Suppressor macrophage treated with lipopolysaccharide for 4 hours (primary cell): ENCODE measurements at places on chromosomes 1 and 21.
A peak's percentile ranks its signal among the peaks of the same experiment; 100 is the strongest.

- DNase-seq: no peak
Observed at GRCh38 chr1:30327370-30328099, 395.9 kb downstream of the MATN1 start.

- DNase-seq: peak; percentile 49
Observed at GRCh38 chr1:235763962-235764361, 102.7 kb downstream of the LYST start.

DNA sequence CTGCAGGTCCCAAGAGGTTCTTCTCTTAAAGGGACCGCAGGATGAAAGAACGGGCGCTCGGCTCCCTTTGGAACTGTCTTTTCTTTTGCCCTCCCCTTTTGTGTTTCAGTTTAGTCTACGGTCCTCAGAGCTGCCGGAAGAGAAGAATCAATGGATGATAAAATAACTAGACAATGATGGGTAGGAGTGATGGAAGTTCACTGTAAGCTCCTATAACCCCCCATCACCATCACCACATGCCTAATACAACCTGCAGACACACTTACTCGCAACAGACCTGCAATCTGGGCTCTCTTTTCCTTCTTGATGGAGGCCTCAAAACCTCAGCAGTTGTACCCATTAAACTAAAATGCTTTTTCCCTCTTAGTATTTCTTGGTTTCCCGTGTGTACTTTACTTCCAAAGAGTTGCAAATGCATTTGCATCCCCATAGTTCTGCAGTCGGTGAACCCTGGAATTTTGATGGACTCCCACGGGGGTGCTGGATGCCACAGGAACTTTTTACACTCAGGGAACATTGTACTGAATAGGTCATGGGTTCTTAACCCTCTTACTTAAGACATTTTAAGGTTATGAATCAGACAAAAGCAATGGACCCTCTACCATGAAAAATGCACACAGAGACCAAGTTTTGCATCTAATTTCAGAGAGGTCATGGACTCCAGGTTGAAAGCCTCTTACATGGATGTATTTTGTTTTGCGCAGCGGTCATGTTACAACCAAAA lies 633 bp upstream of the RFX5 start:
- DNase-seq: no peak

- no peak for DNase-seq
Observed at GRCh38 chr1:210372931-210373627, 44.4 kb downstream of the HHAT start.

GRCh38 chr1:156430303-156430702 lies 61.3 kb downstream of the RHBG start:
- DNase-seq: no peak

GRCh38 chr1:24047110-24047477 lies 64.8 kb downstream of the MYOM3 start:
- peak; percentile 12 for DNase-seq

DNA sequence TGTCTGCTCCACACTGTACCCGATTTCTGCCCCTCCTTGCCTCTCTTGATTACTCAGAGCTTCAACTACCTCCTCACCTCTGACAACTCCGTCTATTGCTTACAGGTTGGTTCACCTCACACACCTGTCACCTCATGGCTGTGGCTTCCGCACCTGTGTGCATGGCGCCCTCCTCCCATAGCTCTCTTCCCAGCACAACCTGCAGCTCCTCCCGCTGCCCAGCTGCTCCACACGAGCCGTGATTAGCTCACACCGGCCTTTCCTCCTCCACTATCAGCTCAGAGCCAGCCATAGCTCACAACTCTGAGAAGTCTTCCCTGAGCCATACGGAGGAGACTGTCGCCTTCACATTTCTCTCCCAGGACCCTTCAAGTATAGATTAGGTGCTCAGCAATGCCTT lies 67.5 kb downstream of the GNG4 start:
- DNase-seq: no peak

GRCh38 chr1:40773748-40774265 lies 9.8 kb upstream of the KCNQ4 start:
- DNase-seq: no peak

DNA sequence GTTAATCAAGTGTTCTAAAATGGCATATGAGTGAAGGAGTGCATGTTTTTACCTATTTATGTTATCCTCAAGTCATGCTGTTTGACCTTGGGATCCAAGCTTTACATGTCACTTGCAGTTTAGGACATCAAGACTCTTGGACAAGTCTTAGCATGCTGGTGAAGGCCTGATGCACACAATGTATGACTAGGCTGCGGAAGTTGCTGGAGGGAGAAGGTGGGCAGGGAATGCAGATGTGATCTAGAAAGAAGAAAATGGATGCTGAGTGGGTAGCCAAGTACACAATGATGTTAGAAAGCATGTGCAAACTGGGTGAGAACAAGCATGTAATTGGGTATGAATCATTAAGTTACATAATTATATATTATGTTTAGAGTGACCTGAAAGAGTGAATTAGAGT lies 301.8 kb downstream of the BRINP2 start:
- DNase-seq: no peak

DNA sequence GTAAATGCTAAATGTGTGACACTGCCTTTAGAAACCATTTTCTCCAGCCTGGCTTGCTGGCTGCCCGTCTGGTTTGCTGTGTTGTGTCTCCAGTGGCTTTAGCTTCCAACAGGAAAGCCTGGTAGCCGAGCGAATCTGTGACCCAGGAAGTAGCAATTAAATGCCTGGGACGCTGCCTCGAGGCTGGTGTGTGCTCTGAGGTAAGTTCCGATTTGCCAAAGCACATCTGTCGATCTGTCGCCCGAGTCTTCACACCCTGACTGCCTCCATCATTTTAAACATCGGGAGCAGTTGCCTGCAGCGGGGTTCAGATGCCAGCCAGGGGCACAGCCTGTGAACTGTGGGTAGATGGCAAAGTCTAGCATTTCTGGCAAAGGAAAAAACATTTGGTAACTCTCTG lies 2.2 kb downstream of the MIB2 start:
- DNase-seq: no peak

DNA sequence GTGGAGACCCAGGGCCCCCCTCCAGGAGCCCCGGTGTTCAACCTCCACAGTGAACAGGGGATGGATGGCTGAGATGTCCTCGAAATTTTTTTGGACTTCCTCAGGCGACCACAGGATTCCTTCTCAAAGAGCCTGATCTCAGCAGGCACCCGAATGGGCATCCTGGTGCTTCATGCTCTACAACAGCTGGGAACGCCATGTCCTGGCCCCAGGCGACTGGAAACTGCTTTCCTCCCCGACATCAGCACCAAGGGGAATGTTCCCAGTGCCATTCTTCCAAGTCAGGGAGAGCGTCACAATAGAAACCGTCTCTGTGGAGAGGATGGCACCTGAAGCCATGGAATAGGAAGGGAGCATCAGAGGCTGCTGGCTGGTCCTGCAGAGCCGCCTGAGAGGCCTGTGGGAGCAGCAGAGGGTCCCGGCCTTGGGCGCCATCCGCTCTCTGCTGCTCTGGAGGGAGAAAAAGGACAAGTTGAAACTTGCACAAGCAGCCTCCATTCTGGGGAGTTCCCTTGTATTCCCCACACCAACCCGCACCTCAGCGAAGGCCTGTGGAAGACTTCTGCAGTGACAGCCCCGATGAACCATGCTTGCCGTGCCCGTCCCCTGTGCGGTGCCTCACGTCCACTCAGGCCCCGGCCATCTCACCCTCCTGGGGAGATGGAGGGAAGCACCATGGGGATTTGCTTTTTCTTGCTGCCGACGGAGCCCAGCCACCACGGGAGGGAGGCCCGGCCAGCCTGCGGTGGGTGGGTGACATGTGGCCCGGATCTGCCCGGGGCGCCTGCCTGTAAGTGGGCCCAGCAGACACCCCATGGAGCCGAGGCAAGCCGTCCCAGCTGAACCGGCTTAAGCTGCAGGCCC lies 2.3 kb upstream of the ADARB1 start:
- no peak for DNase-seq

GRCh38 chr1:31133368-31133767 lies 67.9 kb upstream of the PUM1 start:
- no peak for DNase-seq

- no peak for DNase-seq
Observed at GRCh38 chr1:53069265-53069662, 7.3 kb downstream of the PODN start.

DNA sequence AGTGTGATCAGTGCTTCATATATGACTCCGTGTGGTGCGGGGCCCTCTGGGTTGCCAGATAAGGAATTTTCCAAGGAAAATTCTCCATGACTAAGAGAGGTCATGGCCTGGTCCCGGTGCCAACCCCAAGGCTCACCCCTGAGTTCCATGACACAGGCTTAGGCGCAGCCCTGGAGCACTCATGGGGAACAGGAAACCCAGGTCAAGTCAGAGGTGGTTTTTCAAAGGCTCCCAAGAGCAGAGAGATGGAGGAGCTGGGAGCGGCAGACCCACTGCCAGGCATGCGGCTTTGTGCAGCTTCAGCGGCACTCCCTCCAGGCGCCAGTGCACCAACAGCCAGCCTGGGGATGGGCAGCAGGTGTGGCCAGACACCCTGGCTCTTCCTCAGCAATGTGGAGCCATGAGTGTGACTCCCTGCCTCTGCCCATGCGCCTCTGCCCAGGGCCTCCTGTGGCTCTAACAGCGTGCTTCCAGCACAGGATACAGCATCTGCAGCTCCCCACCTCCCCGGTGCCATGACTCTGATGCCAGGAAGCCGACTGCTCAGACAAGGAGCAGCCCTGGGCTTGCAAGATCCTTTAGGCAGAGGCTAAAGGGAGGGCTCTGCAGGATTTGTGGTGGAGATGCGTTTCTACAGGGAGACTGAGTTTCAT lies 47.3 kb downstream of the GPR161 start:
- DNase-seq: no peak

DNA sequence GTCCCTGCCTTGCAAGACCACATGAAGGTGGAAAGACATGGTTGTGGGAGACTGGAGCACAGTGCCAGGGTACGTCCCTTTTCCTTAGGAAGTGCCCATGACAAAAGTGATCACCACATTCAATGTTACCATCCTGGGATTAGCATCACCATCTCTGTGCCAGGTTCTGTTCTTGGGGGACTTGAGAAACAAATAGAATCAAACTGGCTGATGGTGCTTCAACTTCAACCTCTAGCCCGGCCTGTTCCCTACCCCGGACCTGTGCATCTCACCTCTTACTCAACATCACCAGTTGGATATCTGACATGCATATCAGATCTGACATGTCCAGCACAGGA lies 153.3 kb downstream of the GRIK3 start:
- DNase-seq: no peak

DNA sequence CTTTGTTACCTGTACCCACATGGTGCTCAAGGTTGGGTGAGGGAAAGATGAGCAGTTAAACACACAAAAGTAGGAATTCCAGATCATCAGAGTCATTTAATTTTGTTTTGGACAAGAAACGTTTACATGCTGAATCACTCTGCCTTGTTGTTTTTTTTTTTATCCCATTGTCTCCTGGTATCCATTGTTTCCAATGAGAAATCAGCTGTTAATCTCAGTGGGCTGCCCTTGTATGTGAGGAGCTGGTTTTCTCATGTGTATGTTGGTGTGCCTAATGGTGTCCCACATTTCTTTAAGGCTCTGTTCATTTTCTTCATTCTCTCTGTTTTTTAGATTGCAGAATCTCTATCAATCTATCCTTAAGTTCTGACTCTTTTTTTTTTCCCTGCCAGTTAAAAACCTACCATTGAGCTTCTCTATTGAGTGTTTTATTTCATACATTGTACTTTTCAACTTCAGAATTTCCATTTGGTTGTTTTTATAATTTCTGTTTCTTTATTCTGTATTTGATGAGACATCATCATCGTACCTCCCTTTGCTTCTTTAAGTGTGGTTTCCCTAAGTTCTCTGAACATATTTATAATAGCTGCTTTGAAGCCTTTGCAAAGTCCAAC lies 8.8 kb upstream of the OBSCN start:
- no peak for DNase-seq

GRCh38 chr1:107782217-107782845 lies 182.6 kb downstream of the VAV3 start:
- peak; percentile 82 for DNase-seq

DNA sequence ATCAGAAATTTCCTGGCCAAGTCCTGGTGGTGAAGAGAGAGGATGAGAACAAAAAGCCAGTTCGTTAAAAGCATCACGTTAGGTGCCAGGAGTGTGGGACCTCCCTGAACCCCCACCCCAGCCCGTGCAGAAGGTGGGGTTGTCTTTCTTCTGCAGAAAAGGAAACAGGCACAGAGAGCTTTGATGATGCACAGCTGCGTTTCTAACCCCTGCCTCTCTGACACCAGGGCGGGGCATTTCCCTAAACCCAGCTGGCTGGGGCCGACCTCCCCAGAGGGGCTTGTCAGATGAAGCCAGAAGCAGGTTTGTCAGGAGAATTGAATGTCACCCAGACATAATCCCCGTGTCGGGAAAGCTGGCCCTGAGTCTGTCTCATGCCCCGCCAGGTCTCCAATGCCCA lies 189.3 kb upstream of the EDN2 start:
- no peak for DNase-seq

GRCh38 chr1:103582464-103582863 lies 11.1 kb downstream of the AMY2B start:
- DNase-seq: no peak

DNA sequence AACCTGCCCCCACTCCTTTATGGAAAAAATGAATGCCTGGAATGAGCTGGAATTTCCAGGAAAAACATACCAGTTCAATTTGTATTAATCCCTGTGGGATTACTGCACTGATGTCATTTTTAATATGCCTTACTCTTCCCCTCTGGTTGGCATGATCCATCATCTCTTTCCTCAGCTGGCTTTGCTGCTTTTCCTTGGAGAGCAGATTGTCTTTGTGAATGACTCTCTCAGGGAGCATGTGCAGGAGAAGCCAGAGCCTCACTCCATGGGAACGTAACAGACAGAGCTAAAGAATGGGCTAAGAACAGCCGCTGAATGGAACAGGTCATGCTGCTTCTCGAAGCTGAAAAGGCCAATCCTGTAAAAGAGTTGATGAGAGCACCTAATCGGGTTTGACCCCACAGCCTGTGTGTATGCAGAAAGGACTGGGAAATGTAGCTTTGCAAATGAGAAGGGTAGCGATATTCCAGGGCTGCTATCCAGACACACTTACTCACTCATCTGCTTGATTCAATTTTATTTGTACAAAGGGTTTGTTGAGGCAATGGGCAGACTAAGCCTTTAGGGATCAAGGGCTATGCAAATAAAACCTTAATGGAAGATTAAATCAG lies 20.7 kb downstream of the PHC2 start:
- no peak for DNase-seq

GRCh38 chr1:99700020-99700419 lies 54.1 kb downstream of the PALMD start:
- DNase-seq: peak; percentile 82

- no peak for DNase-seq
Observed at GRCh38 chr21:38853421-38853919, 47.7 kb downstream of the ETS2 start.

DNA sequence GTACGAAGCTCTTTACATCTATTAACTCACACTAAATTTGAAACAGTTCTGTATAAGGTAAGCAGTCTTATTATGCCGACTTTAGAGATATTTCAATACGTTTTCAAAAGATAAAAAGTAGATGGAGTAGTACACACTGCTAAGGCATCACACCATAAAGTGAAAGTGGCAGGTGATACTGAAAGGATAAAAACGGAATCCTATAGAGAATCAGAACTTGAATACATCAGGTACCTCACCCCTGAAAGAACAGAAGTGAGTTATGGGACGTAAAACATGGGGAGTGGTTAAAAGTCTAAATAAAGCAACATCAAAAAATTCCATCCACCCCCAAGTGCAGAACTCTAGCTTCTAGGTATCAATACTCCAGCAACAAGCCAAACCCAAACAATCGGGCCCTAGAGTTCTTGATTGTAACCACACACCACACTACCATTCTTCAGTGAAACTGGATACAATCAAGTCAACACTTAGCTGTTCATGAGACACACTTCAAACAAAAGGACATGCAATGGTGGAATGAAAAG lies 142.6 kb downstream of the SMYD3 start:
- no peak for DNase-seq

- DNase-seq: no peak
Observed at GRCh38 chr1:199073166-199073565, 434.3 kb downstream of the PTPRC start.
